ENCODE measurements at places on chromosomes 5 and 9.

DNA sequence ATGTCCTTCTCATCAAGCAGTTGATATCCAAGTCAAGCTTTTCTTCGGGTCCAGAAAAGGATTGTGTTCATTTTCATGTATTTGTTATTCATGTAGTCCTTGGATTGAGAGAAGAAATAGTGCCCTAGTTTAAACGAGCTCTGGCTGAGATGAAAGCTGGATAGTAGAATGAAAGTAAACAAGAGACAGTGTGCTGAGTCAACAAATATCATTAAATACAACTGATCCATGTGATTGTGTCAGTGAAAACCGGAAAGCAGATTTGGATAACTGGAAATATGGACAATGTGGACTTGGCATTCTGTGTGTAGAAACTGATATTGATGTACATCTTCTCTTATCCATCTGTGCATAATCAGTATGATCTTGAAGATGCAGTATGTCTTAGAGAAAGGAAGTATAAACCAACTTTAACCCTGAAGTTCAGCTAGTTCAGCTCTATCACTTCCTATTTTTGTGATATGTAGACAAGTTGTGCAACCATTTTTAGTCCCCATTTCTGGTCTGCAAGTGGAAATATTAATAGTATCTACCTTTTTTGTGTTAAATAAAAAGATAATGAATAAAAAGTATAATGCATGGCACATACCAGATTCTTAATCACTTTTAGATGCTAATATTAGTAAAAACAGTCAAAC is 4.4 kb downstream of the MUSK start:
- DNase-seq, result no peak

DNA sequence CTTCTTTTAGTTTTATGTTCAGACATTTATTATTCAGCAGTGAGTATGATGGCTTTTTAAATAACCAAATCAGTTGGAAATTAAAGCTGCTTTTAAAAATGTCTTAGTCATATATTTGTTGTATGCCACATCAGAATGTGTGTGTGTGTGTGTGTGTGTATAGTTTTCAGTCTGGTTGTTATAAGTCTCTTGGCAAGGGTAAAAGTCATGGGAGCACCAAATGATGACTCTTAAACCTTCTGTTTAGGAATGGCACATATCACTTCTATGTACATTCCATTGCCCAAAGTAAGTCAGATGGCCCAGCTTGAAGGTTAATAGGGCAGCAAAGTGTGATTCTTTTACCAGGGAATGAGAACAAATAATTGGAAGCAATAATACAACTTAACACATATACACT is 135.9 kb downstream of the RNF180 start:
- no peak for DNase-seq

DNA sequence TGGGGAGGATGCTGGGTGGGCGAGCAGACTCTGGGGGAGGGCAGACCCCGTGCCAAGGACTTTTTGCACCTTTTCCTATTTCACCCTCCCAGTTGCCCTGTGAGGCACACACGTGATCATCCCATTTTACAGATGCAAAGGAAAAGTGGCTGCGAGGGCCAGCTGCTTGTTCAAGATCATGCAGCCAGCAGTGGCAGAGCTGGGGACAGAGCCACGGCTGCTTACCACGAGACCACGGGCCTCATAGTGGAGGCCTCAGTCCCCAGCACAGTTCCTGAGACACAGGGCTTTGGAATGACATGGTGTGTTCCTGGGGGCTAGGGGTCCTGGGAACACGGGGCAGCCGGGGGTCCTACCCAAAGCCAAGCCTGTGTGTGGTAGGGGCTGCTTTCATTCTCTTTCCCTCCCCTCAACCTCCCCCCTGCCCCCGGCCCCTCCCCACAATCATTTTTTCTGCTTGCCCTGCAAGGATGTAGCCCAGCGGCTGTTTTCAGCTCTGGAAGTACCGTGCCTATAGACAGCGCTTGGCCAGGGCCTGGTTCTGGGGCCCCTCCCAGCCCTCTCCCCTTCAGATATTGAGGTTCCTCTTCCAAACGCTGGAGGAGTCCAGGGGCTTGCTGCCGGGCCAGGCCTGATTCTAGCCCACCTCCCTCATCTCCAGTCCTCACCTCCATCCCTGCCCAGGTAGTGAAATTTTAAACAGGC is 58.5 kb upstream of the IER5L start:
- DNase-seq, result no peak

DNA sequence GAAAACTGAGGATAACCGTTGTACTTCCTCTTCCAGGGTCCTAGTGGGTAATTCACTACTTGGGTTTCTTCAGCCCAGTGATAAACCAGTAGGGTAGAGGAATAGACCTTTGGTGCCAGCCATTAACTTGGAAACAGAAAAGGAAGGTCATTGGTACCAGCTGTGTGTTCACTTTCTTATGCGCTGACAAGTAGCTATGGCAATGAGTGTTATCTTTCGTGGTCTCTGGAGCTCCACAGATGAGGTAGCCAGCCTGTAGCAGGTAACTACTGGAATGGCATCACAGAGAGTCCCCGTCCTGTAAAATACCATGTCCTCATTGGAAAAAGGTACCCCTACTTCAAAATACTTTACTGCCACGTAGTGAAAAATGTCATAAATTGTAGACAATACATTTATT is 2.3 kb downstream of the UHRF2 start:
- DNase-seq, result no peak

- DNase-seq, result peak; percentile 31
Measured at GRCh38 chr5:71601222-71602026, 14.3 kb downstream of the MCCC2 start.

DNA sequence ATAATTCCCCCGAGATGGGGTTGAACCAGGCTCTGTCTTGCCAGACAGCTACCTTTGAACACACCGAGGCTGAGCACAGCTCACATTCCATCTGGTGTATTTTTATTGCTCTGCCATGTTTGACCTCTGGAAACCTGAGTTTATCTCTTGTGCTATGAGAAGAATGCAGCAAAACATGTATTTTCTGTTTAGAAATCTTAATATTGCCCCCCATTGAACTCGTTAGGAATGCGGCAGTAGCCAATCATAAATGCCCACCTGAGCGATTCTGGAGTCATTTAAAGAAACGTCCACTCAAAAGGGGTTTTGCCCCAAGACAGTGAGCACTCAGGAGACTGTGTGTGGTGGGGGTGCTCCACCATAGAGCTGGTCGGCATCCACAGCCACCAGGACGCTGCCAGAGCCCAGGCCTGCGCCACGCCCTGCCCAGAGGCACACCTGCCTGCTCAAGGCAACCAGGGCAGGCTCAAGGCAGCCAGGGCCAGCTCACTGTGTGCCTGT is 26.9 kb downstream of the FGD3 start:
- no peak for DNase-seq

GRCh38 chr9:83701286-83701685 is 6.5 kb downstream of the UBQLN1 start:
- no peak for DNase-seq

GRCh38 chr9:110456681-110457080 is 119.0 kb upstream of the TXNDC8 start:
- DNase-seq, result no peak

GRCh38 chr9:123316053-123316718 is 39.8 kb upstream of the CRB2 start:
- DNase-seq, result no peak

DNA sequence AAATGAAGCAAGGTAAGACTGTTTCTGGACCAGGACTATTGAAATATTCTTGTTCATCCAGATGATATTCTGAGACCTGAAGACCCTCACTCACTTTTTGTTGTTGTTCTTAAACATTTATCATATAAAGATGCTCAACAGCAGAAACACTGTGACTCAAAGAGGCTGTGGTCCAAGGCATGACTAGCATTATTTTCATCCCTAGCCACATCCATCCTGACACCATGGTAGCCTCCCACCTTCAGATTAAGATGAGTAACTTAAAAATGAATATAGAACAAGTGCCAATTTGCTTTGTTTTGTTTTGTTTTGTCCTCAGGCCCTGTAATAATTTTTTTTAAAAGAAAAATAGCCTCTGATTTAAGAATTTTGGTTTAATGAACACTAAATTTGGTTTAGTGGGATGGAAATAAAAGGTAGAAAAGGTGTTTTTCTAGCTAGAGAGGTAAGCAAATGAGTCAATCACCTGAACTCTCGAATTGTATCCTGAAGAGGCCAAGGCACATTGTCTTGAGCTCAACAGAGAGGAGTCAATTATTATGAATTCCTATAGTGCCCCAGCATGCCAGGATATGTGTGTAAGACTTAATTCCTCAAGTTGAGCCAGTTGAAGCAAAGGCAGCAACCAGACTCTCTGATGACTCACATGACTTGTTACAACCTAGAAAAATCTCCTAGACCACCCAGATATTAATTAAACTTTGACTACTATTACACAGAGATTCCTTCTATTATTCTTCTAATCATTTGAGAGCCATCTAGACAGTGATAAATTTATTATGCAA is 380.1 kb upstream of the TUSC1 start:
- DNase-seq, result no peak

DNA sequence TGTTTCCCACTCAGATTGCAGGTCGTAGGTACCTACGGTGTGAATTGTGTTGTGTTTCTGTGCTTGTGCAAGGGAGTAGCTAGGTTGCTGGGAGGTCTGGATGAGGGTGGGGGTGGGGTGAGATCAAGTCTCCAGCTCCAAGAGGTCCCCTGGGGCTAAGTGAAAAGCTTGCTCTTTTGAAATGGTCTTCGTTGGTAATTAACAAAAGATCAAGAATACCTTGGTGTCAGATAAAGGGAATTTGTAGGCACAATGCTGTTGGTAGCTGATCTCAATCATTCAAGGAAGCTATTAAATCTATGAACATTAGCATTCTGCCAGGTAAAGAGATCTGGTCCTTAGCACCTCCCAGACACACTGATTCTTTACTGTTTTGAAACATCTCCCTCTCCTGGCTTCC is 928 bp upstream of the PCDHGC4 start:
- no peak for DNase-seq

DNA sequence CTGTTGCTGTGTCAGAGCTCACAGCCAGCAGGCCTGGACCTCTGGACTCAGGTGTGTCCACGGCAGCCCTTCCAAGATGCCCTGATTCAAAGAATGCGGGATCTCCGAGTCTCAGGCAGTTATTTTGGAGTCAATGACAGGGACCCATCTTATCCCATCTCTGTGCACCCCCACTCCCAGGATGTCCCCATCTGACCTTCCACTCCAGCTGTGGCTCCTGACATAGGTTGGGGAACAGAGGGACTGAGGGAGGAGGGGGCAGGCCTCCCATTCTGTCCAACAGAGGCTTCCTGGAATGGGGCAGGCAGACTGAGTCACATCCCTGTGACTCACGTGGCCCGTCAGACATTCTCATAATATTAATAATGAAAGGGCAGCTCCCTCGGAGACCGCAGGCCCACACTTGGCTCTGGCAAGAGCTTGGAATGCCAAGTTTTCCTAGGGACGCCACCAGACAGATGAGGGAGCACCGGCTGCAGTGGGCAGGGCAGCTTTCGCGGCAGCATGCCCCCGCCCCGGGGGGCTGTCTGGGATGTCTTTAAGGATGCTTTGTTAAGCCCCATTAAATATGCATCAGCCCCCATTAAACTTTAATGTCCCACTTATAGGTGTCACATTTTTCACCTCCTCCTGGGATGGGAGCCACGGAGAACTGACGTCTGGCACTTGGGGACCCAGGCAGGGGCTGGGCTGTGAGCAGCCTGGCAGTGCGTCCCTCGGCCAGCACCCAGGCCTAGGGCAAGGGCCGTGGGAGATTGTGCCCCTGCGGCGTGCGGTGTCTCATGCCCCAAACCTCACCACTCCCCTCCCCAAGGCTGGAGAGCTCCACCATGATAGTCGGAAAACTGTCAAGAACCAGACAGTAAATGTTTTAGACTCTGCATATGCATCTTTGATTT is 23.6 kb upstream of the FIBCD1 start:
- no peak for DNase-seq

DNA sequence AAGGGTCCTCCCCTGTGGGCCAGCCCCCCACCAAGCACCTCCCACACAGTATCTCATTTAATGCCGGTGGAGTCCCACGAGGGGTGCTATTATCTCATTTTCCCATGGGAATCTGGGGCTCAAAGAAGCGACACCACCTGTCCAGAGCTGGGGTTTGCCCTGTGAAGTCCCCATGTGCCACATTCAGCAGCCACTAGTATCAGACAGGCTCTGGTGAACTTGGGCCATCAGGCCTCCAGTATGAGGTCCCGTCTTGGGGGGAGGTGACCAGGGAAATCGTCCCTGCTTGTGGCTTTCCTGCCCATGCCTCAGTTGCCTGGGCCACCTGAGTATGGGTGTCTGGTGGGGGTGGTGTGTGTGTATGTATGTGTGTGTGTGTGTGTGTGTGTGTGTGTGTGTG is 222.7 kb downstream of the PBX3 start:
- no peak for DNase-seq

GRCh38 chr5:1808439-1808838 is 7.2 kb downstream of the NDUFS6 start:
- no peak for DNase-seq

DNA sequence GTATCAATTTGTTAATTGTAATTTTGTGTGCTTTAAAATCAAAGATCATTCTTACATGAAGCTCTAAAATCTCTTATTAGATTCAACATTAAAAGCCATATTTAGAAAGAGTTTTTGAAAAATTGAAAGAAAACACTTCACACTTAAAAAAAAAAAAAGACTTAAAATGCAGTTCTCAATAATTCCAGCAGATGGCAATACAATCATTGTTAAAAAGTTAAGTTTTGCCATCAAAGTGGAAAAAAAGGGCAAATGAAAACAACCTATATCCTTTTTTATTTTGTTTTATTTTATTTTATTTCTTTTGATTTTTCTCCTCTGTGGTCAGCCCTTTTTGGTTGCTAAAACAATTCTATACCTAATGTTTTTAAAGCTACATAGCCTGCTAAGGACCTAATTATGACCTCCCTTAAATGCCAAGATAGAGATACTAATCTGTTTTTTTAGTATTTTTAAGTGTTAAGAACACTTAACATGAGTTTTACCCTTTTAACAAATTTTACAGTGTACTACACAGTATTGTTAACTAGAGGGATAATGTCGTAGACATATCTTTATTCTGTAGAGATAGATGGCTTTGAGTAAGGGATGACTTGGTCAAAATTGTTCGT is 154.2 kb upstream of the DAB2 start:
- no peak for DNase-seq

- DNase-seq, result no peak
Measured at GRCh38 chr5:147906326-147907095, at the start of gene C5orf46. C5orf46 (minus strand) TSS chr5:147906538; CDS start chr5:147906501, 37 bp downstream.

DNA sequence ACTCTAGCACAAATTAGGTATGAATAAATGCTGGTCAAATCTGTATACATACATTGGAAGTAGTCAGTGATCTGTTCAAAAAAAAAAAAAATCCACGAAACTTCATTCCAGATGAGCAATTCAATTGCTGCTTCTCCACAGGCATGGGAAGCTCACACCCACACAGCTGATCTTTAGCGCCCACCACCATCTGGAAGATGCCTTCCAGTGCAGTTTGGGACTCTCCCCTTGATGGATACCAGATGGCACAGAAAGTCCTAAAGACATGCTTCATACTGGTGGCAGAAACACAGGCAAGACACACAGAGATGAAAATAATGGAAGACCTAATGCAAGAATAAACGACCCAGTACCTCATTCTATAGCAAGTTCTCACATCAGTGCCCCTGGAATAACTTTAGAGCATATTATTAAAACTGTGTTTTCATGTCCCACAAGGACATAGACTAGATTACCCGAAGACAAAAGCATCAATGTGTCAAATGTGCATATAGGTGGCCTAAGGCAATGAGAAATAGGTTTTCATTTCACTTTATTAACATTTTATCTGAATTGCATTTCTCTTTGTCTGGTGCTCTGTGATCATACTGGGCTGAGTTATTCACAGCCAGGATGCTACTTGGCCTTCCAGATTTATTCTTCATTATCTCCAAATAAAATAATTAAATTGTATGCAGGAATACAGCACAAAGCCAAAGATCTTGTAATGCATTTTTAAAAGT is 135.4 kb upstream of the TAS2R1 start:
- no peak for DNase-seq
